ENCODE measurements at places on chromosomes 16 and 17.

DNA sequence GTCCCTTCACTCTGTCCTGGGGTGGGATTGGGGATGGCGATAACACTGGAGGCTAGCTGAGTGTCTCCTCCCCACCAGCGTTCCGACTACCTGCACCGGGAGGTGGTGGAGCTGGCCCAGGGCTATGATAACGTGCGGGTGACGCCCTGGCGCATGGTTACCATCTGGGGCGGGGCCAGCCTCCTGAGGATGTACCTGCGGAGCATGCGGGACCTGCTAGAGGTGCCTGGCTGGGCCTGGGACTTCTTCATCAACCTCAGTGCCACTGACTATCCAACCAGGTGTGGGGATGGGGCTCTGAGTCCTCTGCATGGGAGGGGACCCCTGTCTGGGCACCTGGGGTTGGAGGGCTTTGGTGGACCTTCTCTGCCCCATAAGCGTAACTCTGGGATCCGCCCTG lies 8.8 kb downstream of the XYLT2 start:
- DNase-seq: no peak

DNA sequence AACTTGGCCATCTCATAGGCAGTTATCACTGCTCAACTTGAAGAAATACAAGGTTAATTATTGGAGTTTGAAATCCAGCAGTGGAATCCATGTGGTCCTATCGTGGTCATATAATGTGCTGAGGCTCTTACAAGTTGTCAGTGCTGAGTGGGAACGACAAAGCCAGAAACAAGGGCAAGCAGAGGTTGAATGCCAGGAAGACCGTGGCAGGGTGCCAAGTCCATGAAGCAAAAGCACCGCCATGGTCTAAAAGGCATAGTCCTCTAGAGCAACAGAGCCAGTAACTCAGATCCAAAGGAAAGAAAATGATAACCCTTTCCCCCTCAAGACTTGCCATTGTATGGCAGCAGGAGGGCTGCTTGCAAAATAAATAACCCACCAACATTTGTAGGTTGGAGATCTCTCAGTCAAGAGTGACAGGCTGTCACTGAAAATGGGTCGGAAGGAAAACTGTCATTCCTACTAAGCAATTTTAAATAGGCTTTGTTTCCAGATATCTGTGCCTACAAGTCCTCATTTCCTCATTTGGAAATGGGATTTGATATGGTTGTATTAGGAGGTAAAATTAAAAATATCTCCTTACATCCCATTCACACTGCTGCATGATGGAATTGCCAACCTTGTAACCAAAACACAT lies 36.4 kb upstream of the HSBP1 start:
- peak; percentile 41 for DNase-seq

- peak; percentile 57 for DNase-seq
Measured at GRCh38 chr17:51618476-51618875, 358.1 kb downstream of the UTP18 start.

GRCh38 chr17:19260958-19261357 lies 23.8 kb downstream of the EPN2 start:
- no peak for DNase-seq

DNA sequence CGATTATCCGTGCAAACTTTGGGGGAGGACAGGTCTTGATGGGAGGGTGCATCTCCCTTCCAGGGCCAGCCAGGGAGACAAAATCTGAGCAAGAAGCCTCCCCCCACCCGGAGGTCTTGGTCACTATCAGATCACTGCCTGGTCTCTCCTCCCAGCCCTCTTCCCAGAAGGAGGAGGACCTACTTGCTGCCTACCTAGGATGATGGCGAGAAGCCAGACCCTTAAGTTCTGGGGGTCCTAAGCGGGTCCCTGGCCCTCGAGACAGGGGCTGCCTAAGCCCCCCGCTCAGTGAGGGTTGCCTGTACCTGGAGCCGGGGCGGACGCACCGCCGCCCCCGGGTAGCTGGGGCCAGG lies 4.6 kb downstream of the TSPOAP1 start:
- no peak for DNase-seq

GRCh38 chr16:1972490-1972877 lies 631 bp downstream of the TBL3 start:
- no peak for DNase-seq
